DMS79 (cell line): ENCODE measurements at places on chromosomes 11 and 22.

GRCh38 chr11:46382646-46383403 is 1.4 kb downstream of the MDK start:
- DNase-seq, result no peak

GRCh38 chr11:46367244-46367915 is 14.1 kb upstream of the MDK start:
- DNase-seq, result no peak

GRCh38 chr11:64094463-64095260 is 58.9 kb downstream of the FLRT1 start:
- DNase-seq, result peak; percentile 47

DNA sequence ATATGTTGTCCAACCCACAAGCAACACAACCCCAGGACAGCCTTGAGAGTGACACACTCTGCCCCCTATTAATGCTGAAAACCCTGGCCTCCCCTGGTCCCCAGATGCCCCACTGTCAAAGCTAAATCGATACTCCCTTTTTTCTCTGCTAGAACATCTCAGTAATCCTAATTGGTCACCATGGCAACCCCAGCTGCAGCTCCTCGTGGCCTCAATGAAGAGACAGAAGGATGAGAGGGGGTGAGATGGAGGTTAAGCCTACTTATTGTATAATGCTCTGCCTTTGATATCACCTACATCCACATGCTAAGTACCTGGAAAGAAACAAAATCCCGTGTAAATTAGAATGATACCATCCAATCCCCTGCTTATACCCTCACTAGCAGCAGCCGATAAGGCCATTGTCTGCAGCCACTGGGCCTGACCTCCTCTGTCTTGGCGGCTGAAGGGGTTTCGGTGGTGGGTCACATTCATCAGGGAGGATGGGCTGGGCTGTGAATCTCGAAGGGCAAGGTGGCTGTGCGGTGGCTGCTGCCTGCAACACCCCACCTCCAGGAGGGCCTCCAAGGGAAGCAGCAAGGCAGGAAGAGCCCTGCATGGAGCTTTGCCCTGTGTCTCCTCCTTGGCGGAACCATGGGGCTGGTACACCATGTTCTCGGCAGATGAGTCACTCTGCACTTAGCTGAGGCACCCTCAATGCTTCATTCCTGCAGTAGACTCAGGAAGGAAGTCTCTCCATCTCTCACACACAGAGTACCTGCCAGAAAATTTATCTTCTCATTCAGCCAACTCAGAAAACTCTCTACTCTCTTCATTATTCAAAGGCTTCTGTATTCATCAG is 399.5 kb downstream of the BUD13 start:
- no peak for DNase-seq

DNA sequence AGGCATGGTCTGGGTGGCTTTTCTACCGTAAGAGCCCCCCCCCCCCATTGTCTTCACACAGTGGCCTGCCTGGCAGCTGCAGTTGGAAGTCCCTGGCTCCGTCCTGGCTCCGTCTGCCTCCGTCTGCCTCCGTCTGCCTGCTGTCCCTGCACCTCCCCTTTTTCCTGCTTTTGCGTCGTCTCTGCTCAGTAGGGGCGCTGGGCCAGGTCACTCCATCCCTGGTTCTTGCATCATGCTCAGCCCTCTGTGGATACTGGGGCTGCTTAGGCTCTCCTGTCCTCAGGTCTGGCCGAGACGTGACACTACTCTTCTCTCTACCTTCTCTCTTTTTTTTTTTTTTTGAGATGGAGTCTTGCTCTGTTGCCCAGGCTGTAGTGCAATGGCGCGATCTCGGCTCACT is 27.8 kb downstream of the AP2A2 start:
- DNase-seq, result no peak

- peak; percentile 80 for DNase-seq
Observed at GRCh38 chr22:20654343-20655208, 119.3 kb upstream of the SERPIND1 start.

GRCh38 chr11:108224366-108224765 is 1.5 kb downstream of the ATM start:
- no peak for DNase-seq

- DNase-seq, result no peak
Observed at GRCh38 chr11:68213135-68213515, at the start of gene KMT5B. KMT5B (minus strand) TSS chr11:68213296; CDS start chr11:68190076, 23,220 bp downstream.

DNA sequence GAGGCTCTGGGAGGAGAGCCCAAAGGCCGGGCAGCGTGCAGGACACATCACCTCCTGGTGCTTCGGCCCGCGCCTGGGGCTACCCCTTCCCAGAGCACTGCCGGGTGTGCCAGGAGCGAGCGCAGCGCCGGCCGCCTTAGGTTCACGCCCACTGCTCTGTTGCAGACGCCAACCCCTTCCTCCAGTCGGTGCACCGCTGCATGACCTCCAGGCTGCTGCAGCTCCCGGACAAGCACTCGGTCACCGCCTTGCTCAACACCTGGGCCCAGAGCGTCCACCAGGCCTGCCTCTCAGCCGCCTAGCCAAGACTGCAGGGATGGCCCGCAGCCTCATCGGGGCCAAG is 79.0 kb downstream of the MED15 start:
- no peak for DNase-seq

- DNase-seq, result no peak
Observed at GRCh38 chr11:56486801-56487200, 4.4 kb downstream of the OR5M8 start.

- no peak for DNase-seq
Observed at GRCh38 chr11:108887436-108888238, 222.8 kb downstream of the DDX10 start.

DNA sequence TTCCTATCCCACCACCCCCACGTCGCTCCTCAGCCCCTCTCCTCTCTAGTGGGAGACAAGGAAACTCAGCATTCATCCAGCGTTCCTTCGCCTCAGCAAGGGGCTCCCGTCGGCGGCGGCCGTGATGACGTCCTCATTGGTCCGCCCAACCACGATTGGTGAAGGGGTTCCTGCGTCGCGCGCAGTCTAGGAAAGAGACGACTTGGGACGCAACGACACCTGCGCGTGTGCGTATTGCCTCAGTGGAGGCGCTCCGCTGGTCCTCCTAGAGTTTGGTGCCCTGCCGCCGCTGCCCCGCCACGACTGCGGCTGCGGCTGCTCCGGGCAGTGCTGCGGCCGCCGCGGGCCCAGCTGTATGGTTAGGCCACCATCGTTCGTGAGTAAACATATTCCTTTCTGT is 56.6 kb downstream of the CCDC81 start:
- DNase-seq, result no peak

- no peak for DNase-seq
Observed at GRCh38 chr11:126393143-126393542, 37.7 kb downstream of the ST3GAL4 start.

DNA sequence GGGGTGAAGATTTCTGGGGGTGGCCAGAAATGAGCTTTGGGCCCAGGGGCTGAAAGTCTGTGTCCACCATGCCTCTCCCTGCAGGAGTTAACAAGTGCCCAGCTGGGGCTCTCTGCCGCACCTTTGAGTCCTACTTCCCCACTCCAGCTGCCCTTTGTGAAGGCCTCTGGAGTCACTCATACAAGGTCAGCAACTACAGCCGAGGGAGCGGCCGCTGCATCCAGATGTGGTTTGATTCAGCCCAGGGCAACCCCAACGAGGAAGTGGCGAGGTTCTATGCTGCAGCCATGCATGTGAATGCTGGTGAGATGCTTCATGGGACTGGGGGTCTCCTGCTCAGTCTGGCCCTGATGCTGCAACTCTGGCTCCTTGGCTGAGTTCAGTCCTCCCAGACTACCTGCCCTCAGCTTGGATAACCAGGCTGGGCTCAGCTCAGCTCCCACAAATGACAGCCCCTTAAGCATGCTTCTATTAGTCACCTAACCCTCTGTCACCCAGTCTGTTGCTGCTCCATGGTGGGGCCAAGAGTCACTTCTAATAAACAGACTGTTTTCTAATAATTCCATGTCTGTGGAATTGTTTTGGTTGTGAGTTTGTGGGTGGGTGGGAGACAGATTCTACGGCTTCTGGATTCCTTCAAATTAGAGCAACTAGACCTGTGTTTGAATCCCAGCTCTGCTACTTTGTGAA is 3.0 kb upstream of the INPPL1 start:
- no peak for DNase-seq

DNA sequence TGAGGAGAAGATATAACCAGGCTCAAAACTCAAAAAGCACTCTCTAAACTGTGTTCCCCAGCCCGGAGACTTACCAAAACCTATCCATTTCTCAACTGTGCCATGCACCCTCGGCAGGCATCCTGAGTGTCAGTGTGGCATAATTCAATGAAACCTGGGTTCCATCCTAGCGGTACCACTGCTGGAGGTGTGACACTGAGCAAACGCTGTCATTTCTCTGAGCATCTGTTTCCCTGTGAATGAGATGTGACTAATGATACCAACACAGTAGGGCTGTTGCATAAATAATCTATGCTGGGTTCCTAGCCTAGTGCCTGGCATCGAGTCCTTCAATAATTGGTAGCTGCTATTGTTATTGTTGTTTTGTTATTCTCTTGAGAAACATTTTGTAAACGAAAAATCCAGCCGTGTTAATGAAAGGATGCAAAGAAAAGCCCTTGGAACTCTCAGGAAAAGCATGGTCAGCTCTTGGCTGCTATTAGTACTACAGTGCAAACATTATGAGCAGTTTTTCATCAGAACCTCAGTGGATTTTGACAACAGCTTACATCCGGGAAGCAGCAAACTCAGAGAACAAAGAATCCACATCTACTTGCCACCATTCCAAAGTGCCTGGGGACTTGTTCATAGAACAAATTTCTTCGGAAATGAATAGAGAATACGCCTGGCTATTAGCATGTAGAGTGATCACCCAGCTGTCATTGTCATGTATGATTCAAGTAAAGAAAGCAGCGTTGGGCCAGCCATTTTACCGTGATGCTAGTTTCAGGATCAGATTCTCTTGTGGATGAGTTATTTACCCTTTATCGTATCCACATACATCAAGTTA is 53.7 kb downstream of the TECTA start:
- DNase-seq, result no peak

DNA sequence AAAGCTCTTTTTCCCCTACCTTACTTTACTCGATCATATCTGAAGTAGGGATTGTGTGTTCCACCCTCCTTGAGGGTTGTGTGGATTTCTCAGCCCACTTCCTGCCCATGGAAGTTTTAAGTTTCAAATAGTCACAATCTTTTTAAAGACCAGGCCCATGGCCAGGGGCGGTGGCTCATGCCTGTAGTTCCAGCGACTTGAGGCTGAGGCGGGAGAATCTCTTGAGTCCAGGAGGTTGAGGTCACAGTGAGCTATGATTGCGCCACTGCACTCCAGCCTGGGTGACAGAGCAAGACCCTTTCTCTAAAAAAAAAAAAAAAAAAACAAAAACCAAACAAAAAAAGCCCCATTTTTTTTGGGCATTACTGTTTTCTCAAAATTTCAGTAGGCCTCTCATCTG is 36.3 kb upstream of the LRRC10B start:
- DNase-seq, result no peak

- no peak for DNase-seq
Observed at GRCh38 chr11:31619980-31620379, 110.4 kb downstream of the ELP4 start.

DNA sequence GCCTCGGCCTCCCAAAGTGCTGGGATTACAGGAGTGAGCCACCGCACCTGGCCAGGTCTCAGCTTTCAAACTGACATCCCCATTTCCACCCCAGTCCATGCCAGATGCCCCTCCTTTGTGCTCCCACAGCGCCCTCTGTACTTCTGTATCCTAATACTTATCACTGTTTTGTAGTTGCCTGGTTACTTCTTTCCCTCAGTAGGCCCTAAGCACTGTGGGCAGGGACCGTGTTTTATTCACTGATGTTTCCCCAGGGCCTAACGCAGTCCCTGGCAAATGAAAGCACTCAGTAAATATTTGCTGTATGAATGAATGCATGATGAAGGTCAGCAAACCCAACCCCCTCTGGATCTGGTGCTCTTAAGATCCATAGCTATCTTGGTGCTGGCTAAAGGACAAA is 2.2 kb upstream of the TRIM3 start:
- no peak for DNase-seq

DNA sequence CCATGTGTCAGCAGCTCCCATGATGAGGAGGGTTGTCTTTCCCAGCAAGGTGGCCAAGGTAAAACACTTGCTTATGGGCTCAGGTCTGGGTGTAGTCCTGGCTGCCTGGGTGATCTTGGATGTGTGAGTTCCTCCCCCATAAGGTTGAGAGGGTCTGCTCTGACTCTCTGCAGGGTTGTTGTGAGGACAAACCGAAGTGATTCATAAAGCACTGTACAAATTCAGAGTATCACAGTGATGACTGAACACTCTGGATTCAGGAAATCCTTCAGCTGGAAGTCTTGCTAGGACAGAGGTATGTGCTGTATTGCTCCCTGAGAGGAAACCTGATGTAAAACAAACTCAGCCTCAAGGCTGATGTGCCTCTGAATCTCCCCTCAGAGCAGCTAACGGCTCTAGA is 220.9 kb upstream of the PITPNB start:
- DNase-seq, result no peak

DNA sequence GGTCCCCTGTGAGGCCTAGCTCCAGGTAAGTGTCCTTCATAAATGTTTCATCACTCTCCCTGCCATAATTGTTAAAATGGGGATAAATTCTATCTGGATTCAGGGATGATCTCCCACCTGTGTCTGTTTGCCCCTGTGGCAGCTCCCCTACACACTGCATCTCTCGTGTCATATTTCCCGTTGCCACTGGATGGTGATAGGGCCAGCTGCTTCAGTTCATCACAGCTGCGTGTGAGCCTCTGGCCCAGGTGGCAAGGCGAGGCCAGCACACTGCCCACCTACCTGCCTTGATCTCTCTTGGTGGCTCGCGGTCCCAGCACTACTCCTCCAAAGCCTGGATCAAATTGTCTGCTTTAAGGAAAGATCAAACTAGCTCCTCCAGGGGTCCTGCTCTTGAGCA is 187.4 kb downstream of the GRIK4 start:
- no peak for DNase-seq

DNA sequence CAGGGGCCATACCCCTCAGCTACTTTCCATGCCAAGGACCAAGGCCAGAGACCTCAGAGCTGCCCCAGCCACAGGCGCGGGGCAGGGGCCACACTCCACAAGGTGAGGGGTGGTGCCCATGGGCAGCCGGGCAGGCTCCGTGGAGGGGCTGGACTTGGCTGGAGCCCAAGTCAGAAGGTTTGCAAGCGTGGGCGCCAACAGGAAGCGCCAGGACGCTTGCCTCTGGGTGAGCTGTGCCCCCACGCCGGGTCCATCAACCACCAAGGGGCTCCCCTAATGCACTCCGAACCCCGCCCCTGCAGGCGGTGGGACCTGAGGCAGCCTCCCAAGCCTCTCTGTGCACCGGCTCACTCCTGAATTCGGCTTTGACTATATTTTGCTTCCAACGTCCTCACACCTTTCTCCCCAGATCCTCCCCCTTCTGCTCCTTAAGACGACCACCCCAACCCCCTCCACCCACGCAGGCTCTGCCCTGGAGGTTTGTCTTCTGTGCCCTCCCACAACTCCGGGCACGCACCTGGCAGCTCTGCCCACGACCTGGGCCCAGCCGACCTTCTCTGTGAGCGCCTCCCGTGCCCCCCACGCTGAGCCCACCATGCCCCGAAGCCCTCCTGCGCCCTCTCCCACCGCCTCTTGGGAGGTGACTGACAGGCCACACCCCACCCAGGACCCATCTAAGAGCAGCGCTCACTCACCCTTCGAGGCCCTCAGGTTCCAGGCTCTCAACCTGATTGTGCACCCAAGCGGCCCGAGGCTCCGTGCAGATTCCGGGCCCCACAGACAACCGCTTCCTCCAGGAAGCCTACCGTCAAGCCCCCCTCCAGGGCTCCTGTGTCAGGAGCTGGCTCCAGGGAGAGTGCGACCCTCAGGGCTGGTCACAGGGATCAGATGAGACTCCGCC is 2.6 kb upstream of the PKP3 start:
- no peak for DNase-seq
